ENCODE measurements at places on chromosomes 3 and 15.

GRCh38 chr15:41839781-41840491 is 1.3 kb downstream of the PLA2G4B start:
- no peak for DNase-seq

- DNase-seq = no peak
These were observed 54.5 kb downstream of the OSBPL10 start for GRCh38 chr3:31926543-31926942.

DNA sequence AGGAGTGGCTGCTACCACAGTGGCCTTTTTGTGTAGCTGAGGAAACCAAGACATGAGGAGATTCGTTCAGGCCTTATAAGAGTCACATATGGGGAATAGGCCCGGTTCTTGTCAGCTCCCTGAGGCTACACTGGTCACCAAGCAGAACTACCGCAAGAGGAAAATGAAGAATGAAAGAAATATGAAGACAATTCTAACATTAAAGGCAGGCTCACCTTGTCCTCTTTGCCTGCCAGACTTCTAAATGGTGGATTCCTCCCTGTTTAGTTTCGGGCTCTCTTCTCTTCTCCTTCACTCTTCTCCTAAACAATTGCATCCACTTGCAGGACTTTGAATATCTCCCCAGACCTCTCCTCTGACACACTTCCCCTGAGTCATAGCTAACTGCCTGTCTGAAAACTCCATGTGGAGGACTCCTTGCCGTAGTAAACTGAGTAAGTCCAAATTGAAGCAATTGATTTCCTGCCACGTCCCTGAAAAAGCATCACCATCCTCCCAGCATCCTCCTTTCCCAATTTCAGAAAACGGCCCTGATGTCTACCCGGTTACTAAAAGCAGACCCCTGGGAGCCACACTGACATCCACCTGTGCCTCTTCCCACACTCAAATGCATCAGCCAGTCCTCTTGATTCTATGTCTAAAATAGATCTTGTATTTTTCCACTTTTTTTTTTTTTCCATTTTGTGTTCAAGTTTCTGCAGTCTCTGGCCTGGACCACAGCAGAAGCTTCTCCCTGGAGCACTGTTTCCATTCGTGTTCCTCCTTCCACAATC is 30.3 kb upstream of the VEPH1 start:
- DNase-seq = no peak

DNA sequence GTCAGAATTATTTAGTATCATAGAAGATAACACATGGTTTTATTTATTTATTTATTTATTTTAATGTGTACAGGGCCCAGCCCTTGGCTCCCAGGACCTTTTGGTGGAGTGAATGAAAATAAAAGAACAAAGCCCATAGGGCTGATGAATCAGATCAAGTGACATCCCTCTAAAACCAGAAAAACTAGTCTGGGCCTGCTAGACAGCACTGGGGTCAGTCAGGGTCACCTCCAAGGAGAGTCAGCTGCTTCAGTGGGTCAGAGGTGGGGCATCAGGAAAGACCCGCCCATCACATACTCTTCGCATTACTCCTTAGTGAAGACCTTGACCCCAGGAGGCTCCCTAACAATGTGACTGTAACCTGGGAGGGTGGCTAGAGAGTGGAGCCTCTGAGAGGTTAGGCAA is 12.8 kb downstream of the PPCDC start:
- DNase-seq = no peak

- no peak for DNase-seq
These were observed 274.0 kb downstream of the RYR3 start for GRCh38 chr15:33584797-33585196.

- no peak for DNase-seq
These were observed 336.5 kb upstream of the ALCAM start for GRCh38 chr3:105030211-105030610.

DNA sequence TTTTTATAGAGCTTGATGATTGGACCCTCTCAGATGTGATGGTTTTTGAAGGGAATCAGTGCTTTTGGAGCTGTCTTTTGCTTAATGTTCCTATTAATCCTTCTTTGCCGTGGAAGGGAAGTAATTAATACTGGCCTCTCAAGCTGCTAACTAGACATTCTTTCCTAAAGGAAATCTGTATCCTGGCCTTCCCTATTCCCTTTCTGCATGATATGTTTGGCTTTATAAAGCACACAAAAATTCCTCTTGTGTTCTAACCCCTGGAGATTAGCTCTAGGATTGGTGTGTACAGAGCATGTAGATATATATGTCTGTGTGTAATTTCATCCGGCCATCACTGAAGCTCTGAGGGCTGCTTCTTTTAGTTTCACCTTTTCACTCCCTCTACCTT is 6.9 kb downstream of the ATXN7 start:
- no peak for DNase-seq

GRCh38 chr3:150202711-150203110 is 205.4 kb upstream of the TSC22D2 start:
- DNase-seq = peak; percentile 88

DNA sequence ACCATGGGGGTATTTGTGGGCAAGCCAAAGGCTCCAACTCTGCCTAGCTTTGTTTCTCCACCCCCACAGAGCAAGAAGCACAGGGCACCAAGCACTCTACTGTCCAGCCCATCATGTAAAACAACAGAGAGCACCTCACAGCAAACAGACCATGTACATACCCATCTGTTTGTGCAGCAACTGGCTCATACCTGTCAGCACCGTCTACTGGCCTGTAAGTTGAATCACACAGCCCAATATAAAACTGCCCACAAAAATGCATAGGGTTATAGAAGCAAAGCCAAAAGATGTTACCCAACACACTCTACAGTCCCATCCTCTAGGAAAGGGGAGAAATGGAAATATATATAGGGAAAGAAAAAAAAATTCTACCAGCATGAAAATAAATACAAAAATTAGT is 139.7 kb upstream of the CPNE4 start:
- no peak for DNase-seq

Data from NCI-H446 (cell line).